Stimulated activated naive CD4-positive, alpha-beta T cell treated with Interleukin-2 at 50 U/mL for 16 hours (primary cell): ENCODE measurements at places on chromosomes 2 and 18.

GRCh38 chr2:172667581-172668325 is 67.9 kb upstream of the RAPGEF4 start:
- DNase-seq = no peak

- no peak for DNase-seq
These were observed 13.7 kb downstream of the VAPA start for GRCh38 chr18:9927392-9928063.

GRCh38 chr2:104043864-104044263 is 810.1 kb upstream of the POU3F3 start:
- no peak for DNase-seq

- DNase-seq = no peak
These were observed 88.5 kb downstream of the DYNAP start for GRCh38 chr18:54679318-54680149.

DNA sequence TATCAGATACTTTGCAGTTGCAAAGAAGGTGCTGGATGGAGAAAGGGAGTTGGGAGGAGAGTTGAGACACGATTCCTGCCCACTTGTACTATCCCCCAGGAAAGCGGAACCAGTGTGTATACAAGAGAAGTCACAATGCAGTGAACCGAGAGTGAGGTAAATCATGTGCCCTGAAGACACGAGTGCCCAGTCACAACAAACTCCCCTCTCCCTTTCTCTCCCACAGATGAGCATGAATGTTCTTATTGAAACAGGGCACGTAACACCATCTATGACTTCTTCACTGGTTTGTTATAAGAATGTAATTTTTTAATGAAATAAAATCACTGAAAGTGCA is 155.7 kb downstream of the IRS1 start:
- no peak for DNase-seq

GRCh38 chr18:28409811-28410210 is 232.9 kb upstream of the CDH2 start:
- no peak for DNase-seq

DNA sequence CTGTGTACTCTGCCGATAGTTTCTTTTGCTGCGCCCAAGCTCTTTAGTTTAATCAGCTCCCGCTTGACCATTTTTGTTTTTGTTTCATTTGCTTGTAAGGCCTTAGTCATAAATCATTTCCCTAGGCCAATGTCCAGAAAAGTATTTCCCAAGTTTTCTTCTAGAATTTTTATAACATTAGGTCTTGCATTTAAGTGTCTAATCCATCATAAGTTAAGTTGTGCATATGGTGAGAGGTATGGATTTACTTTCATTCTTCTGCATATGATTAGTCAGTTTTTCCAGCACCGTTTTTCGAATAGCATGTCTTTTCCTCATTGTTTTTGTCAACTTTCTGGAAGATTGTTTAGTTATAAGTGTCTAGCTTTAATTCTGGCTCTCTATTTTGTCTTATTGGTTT is 484.8 kb upstream of the CNTNAP5 start:
- no peak for DNase-seq

- no peak for DNase-seq
These were observed 276.9 kb upstream of the SKOR2 start for GRCh38 chr18:47528343-47528742.

- DNase-seq = no peak
These were observed 19.5 kb upstream of the CXXC1 start for GRCh38 chr18:50306944-50307343.

- DNase-seq = no peak
These were observed 34.2 kb downstream of the RAB12 start for GRCh38 chr18:8643326-8643878.

DNA sequence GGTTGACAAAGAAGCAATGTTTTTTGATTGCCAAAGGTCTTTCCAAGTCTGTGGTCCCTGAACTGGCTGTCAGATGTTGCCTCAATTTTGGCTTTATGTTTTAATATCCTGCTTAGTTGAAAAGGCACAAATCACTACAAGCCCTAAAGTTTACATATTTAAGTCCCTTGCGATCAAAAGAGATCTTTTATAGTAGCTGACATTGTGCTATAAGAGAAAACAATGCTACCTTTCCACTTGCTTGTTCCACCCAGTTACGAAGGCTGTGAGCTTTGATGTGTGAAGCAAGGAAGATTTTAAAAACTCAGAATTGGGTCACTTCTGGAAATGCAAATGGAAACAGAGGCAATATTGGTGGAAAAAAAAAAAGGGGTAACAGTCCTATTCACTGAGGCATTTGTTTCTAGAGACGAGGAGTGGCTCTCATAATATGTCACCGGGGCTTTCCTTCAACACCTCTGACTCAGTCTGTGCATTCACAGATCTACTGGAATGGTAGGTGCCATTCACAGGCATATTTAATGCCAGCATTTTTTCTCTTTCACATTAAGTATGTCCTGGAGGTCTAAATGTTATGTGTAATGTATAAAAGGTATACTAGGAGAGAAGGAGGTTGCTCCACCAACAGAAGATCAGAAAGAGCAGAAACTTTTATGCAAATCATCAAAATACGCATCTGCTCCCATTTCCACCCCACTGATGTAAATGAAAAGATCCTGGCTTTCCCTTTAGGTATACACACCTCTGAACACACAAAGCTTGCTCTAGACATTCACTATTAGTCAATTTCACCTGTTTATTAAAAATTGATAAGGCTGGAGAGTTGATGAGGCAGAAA is 91.8 kb downstream of the TGIF1 start:
- DNase-seq = peak; percentile 10

- DNase-seq = no peak
These were observed 17.6 kb downstream of the MYL12B start for GRCh38 chr18:3279201-3280185.

DNA sequence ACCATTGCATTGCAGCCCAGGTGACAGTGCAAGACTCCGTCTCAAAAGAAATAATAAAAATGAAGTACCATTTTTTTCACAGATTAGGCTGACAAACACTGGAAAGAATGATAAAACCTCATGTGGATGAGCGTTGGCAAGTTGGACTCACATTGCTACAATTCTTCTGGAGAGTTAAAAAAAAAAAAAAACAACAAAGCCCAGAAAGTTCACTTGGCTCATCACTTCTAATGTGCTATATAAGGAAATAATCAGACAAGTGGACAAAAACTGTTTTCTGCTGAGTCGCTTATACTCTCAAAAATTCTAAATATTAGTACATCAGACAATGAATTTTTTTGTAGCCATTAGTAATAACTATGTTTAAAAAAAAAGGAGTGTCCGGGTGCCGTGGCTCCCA is 38.4 kb downstream of the PKP4 start:
- no peak for DNase-seq

DNA sequence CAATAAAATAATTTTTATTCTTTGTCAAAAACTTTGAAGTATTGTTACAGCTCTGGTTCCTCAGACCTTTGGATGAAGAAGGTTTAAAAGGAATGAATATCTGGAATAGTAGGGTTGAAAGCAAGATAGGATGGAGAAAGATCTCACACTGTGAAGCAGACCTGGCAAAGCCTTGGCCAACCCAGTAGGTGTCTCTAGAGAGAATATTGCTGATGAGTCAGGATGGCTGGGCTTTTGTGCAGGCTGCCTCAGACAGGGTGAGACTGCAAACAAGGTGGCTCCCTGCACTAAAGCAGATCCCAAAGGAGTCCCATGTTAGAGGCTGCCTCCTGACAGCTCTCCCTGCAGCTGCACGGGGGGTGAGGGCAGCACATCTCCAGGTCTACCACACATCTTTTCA is 226.0 kb upstream of the ITGA4 start:
- no peak for DNase-seq

- no peak for DNase-seq
These were observed 60.5 kb downstream of the DSEL start for GRCh38 chr18:67455890-67456501.

GRCh38 chr2:24105816-24106215 is 17.3 kb downstream of the PFN4 start:
- DNase-seq = no peak

- DNase-seq = no peak
These were observed 410.0 kb upstream of the TNP1 start for GRCh38 chr2:217269701-217270484.

DNA sequence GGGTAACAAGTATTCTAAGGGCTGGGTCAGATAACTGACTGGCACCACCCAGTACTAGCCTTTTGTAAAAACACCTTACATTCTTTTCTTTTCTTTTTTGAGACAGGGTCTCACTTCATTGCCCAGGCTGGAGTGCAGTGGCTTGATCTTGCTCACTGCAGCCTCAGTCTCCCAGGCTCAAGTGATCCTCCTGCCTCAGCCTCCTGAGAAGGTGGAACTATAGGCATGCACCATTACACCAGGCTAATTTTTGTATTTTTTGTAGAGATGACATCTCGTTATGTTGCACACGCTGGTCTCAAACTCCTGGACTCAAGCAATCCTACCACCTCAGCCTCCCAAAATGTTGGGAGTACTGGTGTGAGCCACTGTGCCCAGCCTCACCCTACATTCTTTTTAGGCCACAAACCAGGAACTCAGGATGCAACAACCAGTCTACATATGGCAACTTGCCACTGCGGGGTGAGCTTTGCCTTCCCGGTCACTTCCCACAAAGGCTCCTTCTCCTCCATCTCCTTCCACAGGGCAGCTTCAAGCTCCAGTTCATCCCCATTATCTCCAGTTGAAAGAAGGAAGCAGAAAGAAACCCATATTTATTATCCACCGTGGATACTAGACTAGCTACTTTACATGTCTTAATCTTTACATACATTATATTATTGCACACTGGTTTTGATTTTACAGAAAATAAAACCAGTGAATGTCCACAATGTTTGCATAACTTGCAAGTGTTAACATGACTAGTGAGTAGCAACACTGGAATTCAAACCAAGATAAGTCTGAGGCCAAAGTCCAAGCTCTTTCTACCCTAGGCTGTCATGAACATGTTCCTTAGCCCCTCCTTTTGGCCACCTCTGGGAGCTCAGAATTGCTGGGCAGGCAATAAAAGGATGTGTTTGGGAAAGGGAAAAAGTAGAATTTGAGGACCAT is 23.7 kb upstream of the AP1S3 start:
- no peak for DNase-seq

DNA sequence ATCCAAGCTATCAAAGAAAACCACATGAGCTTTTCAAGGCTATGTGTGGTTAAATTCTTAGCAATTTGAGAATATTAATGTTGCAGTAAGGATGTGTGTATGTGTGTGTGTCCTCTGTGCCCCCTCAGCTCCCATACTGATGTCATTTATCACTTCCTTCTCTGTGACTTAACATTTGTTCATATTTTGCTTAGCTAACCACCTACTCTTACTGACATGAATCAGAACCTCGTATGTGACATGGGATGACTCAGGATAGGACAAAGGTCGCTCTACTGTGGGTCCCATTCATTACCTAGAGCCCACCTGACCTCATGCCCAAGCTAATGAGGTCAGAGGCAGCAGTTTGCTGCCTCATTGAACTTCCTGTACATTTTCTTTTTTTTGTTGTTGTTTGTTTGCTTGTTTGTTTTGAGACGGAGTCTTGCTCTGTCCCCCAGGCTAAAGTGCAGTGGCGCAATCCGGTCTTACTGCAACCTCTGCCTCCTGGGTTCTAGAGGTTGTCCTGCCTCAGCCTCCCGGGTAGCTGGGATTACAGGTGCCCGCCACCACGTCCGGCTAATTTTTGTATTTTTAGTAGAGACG is 36.3 kb downstream of the MOGAT1 start:
- no peak for DNase-seq

DNA sequence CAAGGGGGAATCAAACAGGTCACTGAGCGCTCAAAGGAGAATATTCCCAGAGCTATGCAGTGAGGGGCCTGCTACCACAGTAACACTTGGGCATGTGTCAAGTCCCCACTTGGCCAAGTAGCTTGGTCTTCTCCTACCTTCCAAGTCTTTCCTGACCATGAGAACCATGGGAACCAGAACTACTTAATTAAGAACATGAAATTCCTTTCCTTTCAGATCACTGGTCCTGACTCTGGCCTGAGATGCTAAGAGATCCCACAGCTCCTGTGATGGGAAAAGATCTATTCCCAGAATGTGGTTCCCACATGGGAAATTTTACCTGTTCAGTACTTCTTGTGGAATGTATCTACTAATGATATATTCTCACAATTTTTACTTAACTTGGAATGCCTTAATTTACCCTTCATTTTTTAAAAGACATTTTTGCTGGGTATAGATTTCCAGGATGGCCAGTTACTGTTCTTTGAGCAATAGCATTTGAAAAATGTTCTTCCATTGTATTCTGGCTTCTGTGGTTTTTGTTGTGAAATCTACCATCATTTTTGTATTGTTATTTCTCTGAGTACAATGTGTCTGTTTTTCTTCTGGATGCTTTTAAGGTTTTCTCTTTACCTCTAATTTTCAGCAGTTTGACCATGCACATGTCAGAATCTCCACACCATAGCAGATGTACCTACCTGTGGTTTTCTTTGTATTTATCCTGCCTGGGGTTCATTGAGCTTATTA is 37.9 kb downstream of the KCNIP3 start:
- no peak for DNase-seq

DNA sequence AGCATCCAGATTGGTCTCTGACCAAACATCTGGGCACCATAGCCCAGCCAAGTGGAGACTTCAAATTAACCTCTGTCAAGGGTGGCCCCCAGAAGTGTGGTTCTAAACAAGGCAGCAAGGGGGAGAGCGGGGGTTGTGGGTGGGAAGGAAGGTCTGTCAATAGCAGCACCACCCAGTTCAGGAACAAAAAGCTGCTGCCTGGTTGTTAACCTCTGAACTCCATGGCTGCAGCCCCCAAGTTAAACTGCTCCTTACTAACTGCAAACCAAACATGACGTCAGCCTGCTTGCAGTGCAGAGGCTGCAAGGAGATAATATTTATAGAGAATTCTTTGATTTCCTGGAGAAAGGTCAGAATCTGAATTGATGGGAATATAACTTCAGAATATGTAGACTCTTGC is 76.5 kb downstream of the ARL4C start:
- DNase-seq = no peak

- DNase-seq = peak; percentile 59
These were observed 1.7 kb upstream of the SMAD7 start for GRCh38 chr18:48952287-48953103.

- no peak for DNase-seq
These were observed 1.5 kb upstream of the OSGEPL1 start for GRCh38 chr2:189763908-189764661.

GRCh38 chr2:3254442-3254941 is 123.1 kb downstream of the EIPR1 start:
- DNase-seq = no peak

DNA sequence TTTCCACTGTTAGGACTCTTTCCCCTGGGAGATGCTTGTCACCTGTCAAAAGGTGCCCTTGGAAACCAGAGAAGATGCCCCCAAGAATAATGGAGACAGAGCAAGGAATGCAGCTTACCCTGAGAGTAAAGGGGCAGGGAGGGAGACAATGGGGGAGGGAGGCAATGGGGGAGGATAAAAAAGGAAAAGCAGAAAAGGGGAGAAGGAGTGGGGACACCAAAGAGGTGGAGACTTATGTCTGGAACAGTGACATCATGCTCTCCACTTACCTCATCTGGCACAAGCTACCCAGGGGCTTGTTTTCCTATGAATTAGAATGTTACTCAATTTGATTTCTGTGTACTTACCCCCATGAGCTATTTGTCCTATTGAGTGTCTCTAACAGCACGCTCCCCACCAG is 67.9 kb downstream of the MRO start:
- no peak for DNase-seq
